Epithelial cell of umbilical artery (primary cell): ENCODE measurements at places on chromosomes 7 and 10. TPM values are rescaled to one million over a fixed set of nuclear protein-coding genes. Genes with fewer than 3 reads are reported as not detected.

CHAT gene
- not detected in 2 replicates for total RNA-seq

NPY gene
- not detected in 2 replicates for total RNA-seq

THNSL1 gene
- total RNA-seq, result 2.3 and 3.3 TPM in 2 replicates

VGF gene
- total RNA-seq, result 0.32 and 1.1 TPM in 2 replicates

ALKBH4 gene
- 12.0 and 13.0 TPM in 2 replicates for total RNA-seq

FFAR4 gene
- not detected in 2 replicates for total RNA-seq

TSPAN12 gene
- total RNA-seq, result 14.0 and 16.2 TPM in 2 replicates

PRR15 gene
- total RNA-seq, result 0.15 and 1.3 TPM in 2 replicates

PRLHR gene
- not detected in 2 replicates for total RNA-seq

MEIG1 gene
- total RNA-seq, result 0.61 TPM in 1 of 2 replicates, not detected in the other

DMTF1 gene
- total RNA-seq, result 42.2 and 62.3 TPM in 2 replicates

PIK3AP1 gene
- total RNA-seq, result 0.30 and 0.32 TPM in 2 replicates

NXPH1 gene
- not detected in 2 replicates for total RNA-seq
